Esophagus mucosa (tissue), 1 donor: ENCODE measurements at places on chromosomes 7 and 10. TPM values are rescaled to one million over a fixed set of nuclear protein-coding genes. Genes with fewer than 3 reads are reported as not detected.

Gene CRYGN
- not detected for total RNA-seq

DNA sequence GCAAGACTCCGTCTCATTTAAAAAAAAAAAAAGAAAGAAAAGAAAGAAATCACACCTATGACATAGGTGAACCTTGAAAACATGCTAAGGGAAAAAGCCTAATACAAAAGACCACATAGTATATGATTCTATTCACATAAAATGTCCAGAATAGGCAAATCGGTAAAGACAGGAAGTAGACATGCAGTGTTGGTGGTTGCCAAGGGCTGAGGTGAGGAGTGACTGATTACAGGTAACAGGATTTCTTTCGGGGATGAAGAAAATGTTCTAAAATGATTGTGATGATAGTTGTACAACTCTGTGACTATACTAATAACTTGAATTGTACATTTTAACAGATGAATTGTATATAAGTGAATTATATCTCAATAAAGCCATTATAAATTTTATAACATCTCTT, 3.3 kb downstream of the XPNPEP1 start:
- no peak for ATAC-seq

DNA sequence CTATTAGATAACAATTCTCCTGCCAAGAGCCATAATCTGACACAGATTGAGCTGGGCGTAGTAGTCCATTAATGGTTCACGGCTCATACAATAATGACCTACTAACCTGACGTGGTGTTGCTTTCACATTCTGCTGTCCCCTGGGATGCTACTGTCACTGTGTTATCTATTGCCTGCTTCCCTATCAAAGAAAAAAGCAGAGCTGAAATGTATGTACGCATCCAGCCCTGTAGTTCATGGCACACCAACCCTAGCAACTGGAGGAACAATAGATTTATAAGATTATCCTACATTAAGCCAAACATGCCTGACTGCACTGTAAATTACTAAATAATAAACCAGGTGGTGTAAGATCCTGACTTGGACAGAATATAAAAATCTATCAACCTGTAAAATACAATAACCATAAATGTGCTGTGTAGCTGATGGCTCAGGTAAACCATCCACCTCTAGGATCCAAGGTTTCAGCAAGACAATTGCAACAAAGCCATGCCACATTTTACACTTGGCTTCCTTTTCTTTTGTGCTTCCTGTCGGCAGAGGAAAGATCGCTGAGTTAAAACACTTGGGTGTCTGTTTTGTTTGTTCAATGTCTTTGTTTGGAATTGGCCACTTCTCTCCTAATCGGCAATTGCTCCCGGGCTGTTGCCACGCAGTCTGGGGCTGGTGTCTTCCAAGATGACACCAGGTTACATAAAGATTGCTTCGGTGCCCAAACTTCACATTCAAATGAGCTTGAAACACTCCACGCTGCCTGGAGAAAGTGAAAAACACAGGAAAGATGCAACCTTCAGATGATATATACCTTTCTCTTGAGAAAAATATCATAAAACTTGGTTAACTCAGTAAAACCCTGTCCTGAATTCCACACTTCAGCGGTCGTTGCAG, 143.9 kb upstream of the MGMT start:
- ATAC-seq: no peak

- ATAC-seq: no peak
Observed at GRCh38 chr7:39979406-39980073, 29.5 kb downstream of the CDK13 start.

GRCh38 chr10:52313933-52314821, at the start of gene DKK1:
DKK1 (plus strand) TSS chr10:52314281; CDS start chr10:52314435, 154 bp downstream.
- peak; percentile 90 for ATAC-seq

DNA sequence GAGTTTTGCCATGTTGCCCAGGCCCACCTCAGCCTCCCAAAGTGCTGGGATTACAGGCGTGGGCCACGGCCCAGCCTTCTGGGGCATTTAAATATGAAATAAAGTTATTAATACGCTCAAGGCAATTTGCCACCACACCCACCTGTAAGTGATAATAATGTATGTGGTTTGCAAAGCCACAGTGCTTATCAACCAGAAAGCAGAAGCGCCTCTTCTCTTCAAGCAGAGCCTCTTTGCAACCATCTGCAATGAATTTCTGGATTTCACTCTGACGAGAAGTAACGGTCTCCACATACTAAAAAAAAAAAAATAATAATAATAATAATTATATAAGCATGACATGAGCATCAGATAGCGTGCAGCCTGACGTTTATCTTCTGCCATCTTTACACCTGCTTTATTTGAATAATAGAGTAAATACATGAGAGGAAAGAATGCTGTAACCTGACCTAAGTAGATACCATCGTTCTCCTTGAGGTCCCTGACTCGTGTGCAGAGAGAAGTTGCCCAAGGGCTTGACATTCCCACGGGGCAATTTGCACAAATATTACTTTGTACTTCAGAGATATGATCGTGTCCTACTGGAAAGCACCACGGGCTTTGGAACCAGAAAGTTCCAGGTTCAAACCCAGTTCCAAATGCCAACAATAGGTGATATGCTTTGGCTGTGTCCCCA, 34.0 kb downstream of the BRI3 start:
- ATAC-seq: no peak

GRCh38 chr7:78528964-78529363, 730.4 kb downstream of the PHTF2 start:
- ATAC-seq: no peak

- ATAC-seq: no peak
Observed at GRCh38 chr10:92894081-92894655, 45.8 kb downstream of the EXOC6 start.

- peak; percentile 83 for ATAC-seq
Observed at GRCh38 chr10:80203835-80204676, 1.3 kb downstream of the ANXA11 start.

- ATAC-seq: no peak
Observed at GRCh38 chr7:5492020-5492635, 68.5 kb upstream of the TNRC18 start.

Gene COL17A1
- 204 TPM for total RNA-seq

DNA sequence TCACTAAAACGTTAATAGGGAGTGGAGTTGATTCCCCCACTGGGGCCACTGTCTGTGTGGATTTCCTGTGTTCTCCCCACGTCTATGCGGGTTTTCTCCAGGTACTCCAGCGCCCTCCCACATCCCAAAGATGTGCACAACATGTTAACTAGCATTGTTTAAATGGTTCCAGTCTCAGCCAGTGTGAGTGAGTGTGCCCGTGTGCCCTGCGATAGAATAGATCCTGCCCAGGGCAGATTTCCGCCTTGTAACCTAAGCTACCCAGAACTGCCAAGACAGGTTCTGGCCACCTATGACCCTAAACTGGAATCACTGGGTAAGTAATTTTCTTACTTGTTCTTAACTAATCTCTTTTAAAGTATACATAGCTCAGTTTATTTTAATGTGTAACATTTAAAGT, 58.5 kb downstream of the CCDC6 start:
- ATAC-seq: peak; percentile 96

DNA sequence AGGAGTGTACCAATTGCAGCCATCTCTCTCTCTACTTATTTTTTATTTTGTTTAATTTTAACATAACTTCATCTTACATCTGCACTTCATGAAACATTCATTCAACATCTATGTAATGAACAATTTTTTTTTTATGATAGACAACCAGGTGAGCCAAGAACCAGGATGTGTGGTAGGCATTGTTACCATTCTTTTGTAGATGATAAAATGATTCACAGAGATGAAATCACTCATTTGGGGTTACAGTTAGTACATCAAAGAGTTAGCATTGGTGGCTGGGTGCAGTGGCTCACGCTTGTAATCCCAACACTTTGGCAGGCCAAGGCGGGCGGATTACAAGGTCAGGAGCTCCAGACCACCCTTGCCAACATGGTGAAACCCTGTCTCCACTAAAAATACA, 127.8 kb downstream of the HDAC9 start:
- no peak for ATAC-seq

Gene ZDHHC4
- 23.0 TPM for total RNA-seq

- no peak for ATAC-seq
Observed at GRCh38 chr7:141563956-141564623, 12.9 kb downstream of the AGK start.

Gene JCAD
- total RNA-seq: 2.3 TPM

GRCh38 chr7:102403563-102403962, 7.4 kb downstream of the PRKRIP1 start:
- no peak for ATAC-seq

DNA sequence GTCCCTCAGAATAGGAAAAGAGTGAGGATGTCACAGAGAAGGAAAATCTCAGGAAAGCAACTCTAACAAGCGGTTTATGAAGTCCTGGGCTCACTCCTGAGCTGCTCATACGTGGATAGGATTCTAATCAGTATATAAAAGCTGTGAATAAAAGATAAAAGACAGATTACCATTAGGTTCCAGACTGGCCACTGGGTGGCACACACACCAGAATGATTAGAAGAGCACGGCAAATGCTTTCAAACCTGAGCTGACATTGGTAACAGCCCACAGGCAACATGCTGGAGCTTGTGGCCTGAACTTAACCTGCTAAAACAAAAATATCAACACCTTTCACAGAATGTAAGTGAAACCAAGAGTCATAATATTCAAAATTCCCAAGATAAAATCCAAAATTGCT, 370.8 kb downstream of the GRID1 start:
- peak; percentile 52 for ATAC-seq

GRCh38 chr10:130443066-130443465, 306.9 kb downstream of the GLRX3 start:
- ATAC-seq: no peak

DNA sequence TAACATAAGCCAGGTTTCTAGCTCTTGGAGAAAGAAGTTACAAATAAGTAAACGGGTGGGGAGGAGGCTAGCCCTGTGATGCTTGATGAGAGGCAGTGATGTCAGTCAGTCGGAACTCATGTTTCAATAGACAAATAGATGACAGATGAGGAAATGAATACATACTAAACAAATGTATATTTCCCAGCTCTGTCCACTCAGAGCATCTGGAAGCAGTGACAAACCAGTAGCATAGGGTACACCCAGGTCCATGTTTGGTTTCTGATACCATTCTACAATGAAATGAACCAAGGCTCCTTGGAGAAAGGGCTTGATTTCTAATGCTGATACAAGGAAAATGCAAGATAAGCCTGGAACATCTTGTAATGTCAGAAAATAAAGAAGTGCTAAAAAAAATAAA, 30.6 kb downstream of the PODXL start:
- ATAC-seq: no peak

Gene SFXN2
- 10.6 TPM for total RNA-seq

- peak; percentile 59 for ATAC-seq
Observed at GRCh38 chr7:2106924-2107323, 125.8 kb downstream of the MAD1L1 start.

GRCh38 chr10:69837261-69837660, 35.6 kb downstream of the COL13A1 start:
- no peak for ATAC-seq

DNA sequence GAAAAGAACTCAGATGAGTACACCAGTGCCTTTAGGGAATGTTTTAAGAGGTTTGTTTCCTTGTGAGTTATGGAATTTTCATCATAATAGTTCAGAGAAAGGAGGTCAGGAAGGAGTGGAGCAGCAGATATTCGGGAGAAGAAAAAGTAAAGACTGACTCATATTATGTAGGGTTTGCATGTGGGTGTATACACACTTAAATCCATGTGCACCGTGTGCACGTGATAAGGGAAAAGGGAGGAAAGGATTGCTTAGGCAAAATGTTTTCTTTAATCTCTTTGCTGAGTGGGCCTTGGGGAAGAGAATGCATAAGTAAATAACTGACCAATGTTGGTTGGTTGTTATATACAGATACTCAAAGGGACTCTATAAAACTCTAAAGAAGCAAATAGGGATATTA, 30.2 kb downstream of the PLCE1 start:
- ATAC-seq: no peak

DNA sequence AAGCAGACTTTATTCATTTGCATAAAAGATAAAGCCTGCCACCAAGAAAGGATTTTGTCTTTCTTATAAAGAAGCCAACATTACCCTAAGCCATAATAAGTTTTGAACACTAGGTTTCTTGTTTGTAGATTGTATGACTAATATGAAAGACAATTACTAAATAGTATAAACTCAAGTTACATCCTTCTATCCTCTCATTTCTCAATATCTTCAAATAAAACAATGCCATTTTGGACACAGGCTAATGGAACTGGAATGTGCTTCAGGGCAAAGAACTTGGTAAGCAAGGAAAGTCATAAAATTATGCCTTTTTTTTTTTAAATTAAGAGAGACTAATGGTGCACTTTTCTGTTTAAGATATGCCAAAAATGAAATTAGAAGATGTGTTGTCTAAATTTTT, 137.7 kb downstream of the DKK1 start:
- ATAC-seq: peak; percentile 78

Gene ATP5F1C
- total RNA-seq: 316 TPM

Gene PPP1R17
- not detected for total RNA-seq

Gene ANKRD7
- total RNA-seq: not detected

Gene FEZF1
- total RNA-seq: not detected

- no peak for ATAC-seq
Observed at GRCh38 chr10:42926843-42927242, 144.2 kb downstream of the BMS1 start.

Gene TRIP6
- 61.1 TPM for total RNA-seq

Gene FOXP2
- 5.0 TPM for total RNA-seq

GRCh38 chr7:45582868-45583277, 8.7 kb downstream of the ADCY1 start:
- ATAC-seq: no peak

GRCh38 chr7:96174812-96175211, 147.1 kb downstream of the SLC25A13 start:
- no peak for ATAC-seq

Gene MUC3A
- total RNA-seq: 0.16 TPM

- no peak for ATAC-seq
Observed at GRCh38 chr7:21617513-21617912, 74.7 kb downstream of the DNAH11 start.

Gene NPC1L1
- not detected for total RNA-seq

Gene HYAL4
- total RNA-seq: not detected

DNA sequence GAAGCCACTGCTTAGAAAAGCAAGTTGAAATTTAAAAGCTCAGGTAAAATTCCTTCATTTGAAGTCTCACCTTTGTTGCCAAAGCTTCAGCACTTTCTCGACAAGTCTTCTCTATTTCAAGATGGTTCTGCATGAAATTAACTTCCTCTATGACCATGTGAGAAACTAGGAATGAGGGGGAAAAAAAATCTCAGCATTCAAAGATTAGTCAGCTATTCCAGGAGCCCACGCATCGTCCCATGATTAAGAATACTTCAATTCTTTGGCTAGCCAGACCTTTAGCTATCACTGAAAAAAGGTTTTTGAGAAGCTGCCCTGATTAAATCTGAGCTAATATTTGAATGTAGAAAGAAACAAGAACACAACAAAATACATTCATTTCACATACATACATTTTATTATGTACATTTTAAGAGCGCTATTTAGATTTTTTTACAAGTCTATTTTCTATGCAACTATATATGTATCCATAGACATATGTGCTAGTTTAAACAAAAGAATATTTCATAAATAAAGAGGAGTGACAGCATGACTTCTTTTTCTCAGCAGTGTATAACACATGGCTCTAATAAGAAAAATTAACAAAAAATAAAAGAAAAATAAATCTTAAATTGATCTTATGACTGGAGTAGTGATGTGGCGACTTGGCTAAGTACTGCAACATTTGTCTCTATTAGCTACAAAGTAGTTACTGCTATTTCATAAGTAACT, 44.8 kb downstream of the SHTN1 start:
- no peak for ATAC-seq
